Stomach (tissue), 19 donors: ENCODE measurements at places on chromosomes 6 and 20.

DNA sequence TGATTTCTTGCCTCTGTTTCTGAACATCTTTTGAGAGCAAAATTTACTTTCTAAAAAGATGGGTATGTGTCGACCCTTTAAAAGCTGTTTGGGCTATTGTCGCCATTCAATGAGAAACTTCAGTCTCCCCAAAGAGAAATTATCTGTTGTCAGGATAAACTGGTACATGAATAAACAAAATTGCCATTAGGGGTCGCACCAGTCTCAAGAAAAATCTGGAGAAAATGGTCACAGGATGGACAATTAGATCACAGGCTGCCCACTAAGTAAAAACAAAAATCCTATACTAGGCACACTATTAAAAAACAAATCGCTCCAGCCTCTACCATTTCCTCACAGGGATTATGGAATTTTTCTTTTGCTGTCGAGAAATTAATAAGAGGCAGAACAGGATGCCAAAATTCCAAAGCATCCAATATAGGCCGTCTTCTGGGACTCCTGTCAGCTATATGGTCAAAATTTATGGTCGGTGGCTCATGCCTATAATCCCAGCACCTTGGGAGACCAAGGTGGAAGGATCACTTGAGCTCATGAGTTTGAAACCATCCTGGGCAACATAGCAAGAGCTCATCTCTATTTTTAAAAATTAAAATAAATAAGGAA, 5.5 kb upstream of the HLA-E start:
- DNase-seq: no peak

GRCh38 chr6:34904990-34905613, 16.0 kb downstream of the ANKS1A start:
- no peak for DNase-seq

DNA sequence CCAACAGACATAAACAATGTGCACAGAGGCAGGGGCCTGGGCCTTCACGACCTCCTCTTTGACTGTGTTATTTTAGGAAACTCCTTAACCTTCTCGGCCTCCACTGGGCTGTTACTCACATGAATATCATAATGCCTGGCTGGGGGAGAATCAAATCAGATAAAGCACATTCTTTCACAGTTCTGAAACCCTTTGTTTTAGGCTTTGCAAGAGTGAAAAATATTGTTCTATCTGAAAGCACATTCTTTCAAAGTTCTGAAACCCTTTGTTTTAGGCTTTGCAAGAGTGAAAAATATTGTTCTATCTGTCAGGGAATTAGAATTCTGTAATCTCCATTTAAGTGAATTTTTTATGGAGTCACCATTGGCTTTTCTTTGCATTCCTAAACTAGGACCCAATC, 50.7 kb upstream of the SYNDIG1 start:
- DNase-seq: no peak

DNA sequence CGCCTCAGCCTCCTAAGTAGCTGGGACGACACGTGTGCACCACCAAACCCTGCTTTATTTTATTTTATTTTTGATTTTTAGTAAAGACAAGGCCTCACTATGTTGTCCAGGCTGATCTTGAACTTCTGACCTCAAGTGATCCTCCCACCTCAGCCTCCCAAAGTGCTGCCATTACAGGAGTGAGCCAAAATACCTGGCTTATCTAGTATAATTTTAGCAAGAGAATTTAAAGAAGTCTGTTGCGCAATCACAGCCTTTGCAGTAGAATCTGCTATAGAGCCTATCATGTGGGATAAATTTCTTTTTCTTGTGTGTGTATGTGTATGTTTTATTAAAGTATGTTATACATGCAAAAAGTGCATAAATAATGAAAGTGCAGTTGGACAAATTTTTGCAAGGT, 92.1 kb upstream of the ANKEF1 start:
- no peak for DNase-seq
